Panc1 (cell line): ENCODE measurements at places on chromosomes 7 and 10.

DNA sequence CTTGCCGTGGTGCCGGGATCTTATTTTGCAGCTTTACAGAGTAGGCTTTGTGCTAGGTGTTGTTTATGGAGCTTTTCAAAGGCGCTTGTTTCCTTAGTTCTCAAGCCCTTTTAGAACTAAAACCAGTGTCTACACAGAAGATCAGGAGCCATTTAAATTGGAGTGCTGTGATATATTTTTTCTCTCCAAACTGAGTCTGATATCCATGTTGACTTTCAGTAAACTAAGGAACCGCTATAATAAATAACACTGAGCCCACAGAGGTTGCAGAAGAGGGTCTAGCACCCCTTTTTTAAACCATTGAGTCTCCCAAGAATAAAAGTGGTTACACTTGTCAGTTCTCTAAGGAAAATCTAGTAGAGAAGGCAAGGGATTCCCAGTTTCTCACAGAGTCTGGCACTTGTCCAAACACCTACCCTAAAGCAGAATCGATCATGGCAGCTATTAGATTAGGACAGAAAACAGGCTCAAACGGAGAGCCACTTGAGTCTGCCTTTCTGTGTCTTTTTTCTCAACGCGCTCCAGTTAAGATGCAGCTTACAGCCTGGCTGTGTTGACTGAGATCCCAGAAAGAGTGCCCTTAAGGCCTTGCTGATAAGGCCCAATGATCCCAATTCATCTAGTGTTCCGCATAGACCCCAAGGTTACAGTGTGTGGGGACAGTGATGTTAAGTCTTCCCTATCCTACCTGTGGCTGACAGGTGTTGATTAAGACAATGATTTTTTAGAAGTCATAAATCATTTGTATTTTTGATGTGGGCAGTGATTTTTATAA is 804 bp downstream of the TMEM106B start:
- peak; percentile 2 for DNase-seq

GRCh38 chr7:70132852-70133690 is 534.8 kb downstream of the AUTS2 start:
- DNase-seq: no peak

GRCh38 chr7:128215739-128216138 is 25.3 kb upstream of the LEP start:
- no peak for DNase-seq

DNA sequence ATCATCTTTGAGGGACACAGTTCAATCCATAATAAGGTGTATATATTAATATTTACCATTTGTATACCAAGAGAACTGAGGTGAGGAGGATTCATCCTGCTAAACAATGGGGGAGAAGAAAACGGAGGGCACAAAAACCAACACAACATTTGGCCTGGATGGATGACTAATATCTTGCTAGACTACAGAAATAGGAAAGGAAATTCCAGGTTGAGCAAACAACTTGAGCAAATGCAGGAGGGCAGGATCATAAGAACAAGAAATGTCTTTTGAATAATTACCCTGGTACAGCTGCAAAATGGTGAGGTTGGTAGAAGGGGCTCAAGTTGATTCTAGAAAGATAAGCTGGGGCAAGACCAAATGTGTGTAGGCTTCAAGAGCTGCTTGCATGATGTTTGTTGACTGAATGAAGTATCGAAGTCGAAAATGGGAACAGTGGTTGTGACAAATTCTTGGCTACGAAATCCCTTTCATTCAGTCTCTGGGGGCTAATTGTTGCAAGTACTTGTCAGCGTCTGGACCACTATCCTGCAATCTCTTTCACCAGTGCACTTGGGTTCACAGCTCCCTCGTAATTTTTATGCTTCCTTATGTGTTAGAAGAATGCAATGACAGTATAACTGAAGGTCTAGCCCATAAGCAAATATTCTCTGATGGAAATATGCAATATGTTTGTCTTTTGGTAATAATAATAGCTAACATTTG is 176.2 kb downstream of the PTEN start:
- DNase-seq: no peak

GRCh38 chr7:134515569-134516468 is 11.5 kb upstream of the AKR1B10 start:
- peak; percentile 81 for DNase-seq
